Natural killer cell treated with Interleukin-12 subunit alpha and Interleukin-12 subunit beta and Interleukin-15 and Interleukin-18, amount 100 ng/mL, for 72 hours (primary cell): ENCODE measurements at places on chromosomes 3 and 15.

GRCh38 chr3:65953301-65953812, 85.4 kb downstream of the MAGI1 start:
- no peak for DNase-seq

- no peak for DNase-seq
Observed at GRCh38 chr15:84949043-84949442, 32.6 kb upstream of the PDE8A start.

DNA sequence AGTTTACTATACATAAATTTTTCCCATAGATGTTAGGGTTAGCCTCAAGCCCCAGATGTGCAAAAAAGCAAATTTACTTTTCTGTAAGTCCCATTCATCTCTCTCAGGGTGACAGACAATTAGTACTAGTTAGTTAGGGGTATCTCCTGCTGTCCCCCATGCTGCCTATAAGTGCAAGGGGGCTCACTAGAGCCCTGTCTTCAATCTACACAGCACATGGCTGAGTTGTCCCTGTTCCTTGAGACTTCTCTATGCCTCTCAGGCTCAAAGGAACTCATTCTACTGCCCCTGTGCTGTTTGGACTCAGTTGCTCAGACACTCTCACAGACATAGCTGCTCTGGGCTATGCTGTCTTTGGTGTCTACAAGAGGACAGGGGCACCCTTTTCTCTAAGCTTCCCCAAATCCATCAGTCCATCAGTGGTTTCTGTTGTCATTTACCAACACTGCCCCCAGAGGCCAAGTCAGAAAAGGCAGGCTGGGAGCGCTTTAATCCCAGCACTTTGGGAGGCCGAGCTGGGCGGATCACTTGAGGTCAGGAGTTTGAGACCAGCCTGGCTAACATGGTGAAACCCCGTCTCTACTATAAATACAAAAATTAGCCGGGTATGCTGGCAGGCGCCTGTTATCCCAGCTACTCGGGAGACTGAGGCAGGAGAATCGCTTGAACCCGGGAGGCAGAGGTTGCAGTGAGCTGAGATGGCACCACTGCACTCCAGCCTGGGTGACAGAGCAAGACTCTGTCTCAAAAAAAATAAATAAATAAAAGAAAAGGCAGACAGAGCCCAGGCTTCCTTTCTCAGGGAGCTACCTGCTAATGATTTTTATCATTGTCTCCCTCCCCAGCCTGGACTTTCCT, 31.4 kb upstream of the PRTG start:
- DNase-seq = peak; percentile 69

DNA sequence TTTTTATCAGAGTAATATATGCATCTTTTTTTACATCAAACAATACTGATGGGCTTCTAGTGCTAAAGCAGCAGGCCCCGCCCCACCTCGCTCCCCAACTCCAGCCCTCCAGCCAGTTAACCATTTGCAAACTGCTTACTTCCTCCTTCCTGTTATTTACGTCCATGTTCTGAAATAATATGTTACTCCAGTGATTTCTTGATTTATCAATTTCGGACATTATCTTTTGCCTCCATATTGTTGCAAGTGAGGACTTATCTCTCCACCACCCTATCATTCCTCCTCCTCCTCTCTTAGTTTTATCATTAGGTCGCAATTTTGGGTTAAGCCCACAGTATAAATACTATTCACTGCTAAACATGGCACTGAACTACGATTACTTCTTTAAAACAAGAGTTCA, 39.5 kb downstream of the ZNF710 start:
- DNase-seq = no peak

GRCh38 chr3:40173227-40173721, 136.2 kb upstream of the EIF1B start:
- DNase-seq = no peak

DNA sequence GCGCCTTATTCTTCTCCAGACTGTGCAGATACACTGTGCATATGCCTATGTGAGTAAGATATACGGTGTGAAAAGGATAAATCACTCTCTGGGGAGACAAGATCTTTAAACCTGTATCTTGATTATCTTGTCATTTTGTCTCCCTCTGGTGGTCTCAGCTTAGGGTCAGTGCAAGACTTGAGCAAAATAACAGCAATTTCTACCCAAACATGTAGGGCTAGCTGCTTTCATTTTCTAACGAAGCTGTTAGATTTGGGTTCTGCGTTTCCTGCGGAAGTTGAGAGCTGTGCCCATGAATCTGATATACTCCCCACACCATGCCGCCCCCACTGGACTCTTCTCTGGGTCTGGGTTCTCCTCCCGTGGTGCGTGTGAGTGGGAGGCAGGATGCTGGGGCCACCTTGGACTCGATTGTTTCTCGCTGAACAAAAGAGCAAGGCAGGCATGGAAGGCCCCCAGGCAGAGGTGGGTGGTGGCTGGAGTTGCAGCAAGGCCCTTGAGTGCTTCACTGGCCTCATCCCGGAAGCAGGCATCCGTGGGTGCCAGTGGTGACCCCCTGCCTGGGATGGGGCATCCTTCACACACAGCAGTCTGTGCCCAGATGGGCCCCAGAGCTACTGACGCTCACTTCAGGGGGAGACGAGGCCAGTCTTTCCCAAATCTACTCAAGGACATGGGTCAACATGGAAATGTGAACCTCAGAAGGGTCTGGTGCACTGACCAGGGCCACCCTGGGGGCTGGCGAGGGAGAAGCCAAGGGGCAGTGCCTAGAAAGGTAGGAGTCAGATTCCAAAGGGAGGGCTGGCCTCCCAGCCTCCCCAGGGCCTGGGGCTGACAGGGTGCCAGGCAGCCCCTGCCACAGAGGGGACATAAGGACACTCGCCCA, 179.6 kb downstream of the NSMCE3 start:
- peak; percentile 73 for DNase-seq

DNA sequence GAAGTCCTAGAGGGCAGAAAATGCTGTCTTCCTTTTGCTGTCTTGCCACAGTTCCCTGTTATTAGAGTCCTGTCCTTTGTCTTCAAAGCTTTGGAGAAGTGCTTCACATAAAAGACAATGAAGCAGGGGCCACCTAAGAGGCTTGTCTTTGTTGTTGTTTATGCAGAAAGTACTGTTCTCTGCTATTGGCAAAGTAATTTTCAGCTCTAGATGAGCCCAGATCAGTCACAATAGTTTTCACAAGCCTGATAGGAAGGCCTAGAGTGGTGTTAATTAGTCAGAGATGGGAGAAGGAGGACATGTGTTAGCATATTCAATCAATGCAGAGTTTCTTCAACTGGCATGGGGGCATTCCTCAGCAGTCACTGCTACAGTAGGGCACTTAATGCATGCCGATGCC, 300.0 kb downstream of the PTPRG start:
- DNase-seq = no peak

DNA sequence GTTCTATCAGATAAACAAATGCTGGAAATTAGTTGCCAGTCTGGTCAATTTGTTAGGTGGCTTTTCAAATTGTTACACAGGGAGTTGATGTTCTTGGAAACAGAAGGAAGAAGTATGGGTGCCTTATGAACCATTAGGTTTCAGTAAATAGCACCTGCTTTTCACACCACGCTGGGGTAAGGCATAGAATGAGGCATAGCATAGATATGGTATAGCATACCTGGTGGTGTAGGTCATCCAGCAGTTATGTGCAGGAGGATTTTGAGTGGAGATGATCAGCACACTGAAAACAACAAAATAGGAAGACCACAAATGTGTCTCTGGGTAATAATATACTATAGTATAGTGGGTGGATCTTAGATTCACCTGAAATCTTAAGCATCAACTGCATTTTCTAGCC, 121.4 kb downstream of the GMPS start:
- no peak for DNase-seq

GRCh38 chr3:38164643-38164951, 740 bp upstream of the OXSR1 start:
- no peak for DNase-seq

- DNase-seq = no peak
Observed at GRCh38 chr3:21942328-21942727, 191.3 kb upstream of the ZNF385D start.

- no peak for DNase-seq
Observed at GRCh38 chr15:32859251-32859650, 141.4 kb downstream of the GREM1 start.

GRCh38 chr15:89501646-89502045, 5.3 kb upstream of the RHCG start:
- DNase-seq = no peak

- no peak for DNase-seq
Observed at GRCh38 chr15:62334536-62334935, 169.5 kb upstream of the C2CD4B start.

DNA sequence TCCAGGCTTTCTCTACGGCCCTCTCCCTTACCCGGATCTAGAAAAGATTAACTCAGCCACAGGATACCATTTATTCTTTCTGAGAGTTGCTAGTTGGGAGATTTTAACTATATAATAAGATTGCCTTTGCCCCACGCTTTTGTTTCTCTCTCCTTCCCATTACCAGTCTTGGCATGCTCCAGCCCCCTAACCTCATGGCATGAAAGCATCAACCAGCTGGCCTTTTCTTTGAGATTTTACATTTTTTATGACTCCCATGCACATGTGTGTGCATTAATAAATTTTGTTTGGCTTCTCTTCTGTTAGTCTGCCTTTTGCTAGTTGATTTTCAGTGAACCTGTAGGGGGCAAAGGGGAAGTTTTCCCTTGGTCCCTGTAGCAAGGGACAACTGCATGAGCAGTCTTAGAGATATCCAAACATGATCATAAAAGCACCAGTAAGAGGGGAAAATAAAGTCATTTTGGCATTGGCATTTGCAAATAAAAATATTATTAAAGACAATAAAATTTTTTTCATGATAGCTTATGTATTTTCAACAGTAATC, 73.6 kb downstream of the OXSM start:
- no peak for DNase-seq

DNA sequence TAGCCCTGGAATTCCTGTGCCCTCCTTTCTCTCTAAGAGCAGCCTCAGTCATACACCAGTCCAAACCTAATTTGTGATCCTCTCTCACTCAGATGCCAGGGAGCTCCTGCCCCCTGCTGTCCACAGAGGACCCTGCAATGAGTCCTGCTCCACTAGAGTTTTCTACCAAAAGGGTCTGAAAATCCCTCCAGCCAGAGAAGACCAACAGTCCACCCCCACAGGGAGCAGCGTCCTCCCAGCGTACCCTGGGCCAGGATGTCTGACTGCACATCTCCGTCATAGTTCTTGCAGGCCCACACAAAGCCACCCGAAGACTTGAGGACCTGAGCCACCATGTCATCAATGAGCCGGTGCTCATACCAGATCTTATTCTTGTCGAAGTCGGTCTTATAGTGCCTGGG, 15.4 kb downstream of the IDH2 start:
- no peak for DNase-seq

DNA sequence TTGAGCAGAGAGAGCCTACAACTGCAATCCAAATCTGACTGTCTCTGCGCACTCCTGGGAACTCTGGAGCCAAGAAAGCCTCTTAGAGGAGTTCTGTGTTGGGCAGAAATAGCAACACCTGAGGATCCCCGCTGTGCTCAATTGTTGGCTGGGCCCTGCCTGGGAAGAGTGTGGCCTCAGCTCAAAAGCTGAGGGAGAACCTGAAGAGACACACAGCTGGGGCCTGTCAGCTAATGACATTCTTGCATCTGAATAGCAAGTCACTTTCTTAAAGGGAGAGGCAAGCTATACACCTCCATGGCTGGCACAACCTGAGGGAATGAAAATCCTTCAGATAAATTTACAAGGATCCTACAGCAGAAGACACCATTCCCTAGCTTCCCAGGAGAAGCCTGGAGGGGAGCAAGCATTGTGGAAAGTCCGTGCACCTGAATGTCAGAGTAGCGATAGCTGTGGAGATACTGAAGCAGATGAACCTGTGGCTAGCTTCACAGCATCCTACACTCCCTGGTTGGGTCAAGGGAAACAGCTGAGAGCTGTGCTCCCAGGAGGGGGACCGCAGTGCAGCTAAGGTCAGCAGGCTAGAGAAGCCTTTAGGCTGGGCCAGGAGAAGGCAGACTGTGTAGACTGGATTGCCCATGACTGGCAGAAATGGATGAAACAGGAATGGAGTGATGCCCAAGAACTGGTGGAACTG, 159.9 kb upstream of the PFN2 start:
- DNase-seq = no peak

- DNase-seq = peak; percentile 69
Observed at GRCh38 chr3:58349792-58350626, 17.3 kb downstream of the PXK start.

- no peak for DNase-seq
Observed at GRCh38 chr15:35696767-35697231, 150.8 kb upstream of the DPH6 start.

DNA sequence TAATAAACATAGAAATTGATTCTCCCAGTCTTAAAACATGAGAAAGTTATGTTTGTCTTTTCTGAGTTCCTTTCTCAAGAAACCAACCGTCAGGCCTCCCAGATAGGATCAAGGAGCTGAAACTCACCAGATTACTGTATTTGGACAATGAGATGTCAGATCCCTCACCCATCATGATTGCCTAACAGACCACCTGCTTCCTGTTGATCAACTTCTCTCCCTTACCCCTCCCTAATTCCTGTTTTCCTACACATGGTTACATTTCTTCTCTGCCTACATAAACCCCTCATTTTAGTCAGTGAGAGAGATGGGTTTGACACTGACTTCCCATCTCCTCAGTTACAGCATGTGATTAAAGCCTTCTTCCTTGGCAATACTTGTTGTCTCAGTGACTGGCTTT, 917.5 kb downstream of the FHIT start:
- DNase-seq = no peak

- no peak for DNase-seq
Observed at GRCh38 chr3:114571363-114571762, 277.5 kb downstream of the TIGIT start.

- no peak for DNase-seq
Observed at GRCh38 chr3:73681610-73682009, 56.9 kb upstream of the PDZRN3 start.

- DNase-seq = no peak
Observed at GRCh38 chr3:127889461-127889863, 25.6 kb upstream of the KBTBD12 start.

DNA sequence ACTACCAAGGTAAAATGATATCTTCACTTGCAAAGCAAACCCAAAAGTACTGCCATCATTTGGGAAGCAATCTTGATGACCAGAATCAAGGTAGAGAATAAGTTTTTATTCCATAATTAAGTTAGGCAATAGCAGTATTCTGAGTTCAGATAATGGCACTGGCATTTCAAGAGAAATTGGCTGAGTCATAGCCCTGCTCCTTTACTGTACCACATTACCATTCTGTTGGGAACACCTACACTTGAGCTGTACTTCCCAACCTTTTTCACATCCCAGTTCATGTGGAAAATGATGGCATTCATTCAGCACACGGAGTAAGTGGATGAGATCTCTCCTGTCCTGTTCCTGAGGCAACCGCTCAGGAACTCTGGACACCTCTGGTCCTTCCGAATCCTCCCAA, 311.6 kb upstream of the TPRG1 start:
- no peak for DNase-seq
